ENCODE measurements at places on chromosomes 12 and 14.

GRCh38 chr14:74685056-74685455 is 27.8 kb downstream of the AREL1 start:
- no peak for DNase-seq

- peak; percentile 99 for DNase-seq
Observed at GRCh38 chr14:31263485-31264133, 56.0 kb upstream of the HECTD1 start.

DNA sequence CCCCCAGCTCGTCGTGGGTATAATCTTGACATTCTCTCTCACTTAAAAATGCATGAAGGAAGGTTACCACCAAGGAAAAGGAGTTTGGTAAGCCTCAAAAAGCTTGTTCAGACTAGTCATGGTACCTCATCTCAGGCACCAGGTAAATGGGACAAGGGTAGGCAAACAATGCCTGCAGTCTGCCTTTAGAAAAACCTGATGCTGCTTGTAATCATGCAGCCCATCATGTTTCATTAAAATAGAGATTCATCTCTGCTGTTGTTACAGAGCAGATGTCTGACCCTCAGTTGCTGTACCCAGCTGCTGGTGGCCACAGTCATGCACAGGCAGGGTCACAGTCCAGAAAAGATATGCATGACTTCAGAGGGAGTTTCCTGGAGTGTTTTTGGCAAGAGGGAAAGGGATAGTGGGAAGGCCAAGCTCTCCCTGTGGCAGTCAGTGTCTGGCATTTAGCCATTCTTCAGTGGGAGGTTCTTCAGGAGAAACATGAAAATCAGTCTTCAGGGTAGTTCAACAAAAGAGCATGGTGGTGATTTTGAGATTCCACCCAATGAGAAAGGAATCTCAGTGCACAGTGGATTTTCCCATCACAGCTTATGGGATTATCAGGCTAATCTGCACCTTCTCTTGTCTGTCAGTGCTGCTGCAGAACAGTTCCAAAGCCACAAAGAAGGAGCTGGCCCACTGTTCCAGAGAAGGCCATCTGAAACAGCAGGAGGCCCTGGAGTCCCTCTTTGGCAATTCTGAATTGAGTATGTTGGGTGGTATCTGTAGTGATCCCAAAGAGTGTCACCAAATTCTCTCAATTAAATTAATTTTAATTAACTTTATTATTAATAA is 202.7 kb upstream of the FRMD6 start:
- DNase-seq: peak; percentile 75

DNA sequence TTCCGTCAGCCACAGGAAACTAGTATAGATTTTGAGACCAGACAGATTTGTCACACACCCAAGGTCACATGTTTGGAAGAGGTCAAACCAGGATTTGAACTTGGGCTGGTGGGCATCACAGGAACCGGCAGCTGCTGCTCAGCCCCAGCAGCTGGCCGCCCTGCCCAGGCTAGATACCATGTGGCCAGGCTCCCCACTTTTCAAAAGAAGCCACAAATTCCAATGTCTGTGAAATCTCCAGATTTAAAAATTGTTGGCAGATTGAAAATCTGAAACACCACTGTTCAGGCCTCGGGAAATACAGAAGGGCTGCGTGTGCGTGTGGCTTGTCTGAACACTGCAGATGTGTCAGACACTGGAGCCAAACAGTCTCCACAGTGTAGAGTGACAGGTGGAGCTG is 30.4 kb downstream of the MMAB start:
- no peak for DNase-seq

GRCh38 chr12:3177778-3178425 is 100.7 kb downstream of the TSPAN9 start:
- DNase-seq: no peak

DNA sequence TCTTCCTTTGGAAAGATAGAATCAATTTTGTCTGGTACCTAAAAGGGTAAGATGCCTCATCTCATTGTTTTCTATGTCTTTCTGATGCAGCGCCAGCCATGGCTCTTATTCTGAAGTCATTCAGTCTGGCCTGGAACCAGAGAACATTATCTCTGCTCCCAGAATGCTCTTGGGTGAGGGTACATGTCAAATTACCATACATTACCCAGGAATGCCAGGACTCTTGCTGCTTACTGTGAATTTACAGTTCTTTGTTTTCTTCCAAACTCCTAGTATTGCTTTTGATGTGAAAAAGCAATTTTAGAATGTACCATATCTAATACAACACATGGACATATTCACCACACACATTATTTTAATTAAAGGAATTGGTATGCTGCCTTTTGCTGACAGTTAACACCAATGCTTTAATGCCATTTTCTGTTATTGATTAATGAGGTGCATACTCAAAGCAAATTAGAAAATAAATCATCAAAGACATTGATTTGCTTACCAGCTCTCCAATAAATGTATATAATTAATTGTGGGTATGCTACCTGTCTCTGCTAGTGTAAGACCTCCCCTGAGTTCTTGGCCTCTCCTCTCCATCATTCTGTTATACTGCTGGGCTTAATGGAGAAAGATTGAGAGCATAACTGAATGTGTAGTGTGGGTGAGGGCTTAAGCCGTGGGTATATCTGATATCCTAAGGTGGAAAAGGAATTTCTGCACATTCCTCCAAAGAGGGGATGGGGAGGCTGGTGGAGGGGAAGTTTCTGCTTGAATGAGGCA is 337.7 kb downstream of the C12orf75 start:
- DNase-seq: no peak

DNA sequence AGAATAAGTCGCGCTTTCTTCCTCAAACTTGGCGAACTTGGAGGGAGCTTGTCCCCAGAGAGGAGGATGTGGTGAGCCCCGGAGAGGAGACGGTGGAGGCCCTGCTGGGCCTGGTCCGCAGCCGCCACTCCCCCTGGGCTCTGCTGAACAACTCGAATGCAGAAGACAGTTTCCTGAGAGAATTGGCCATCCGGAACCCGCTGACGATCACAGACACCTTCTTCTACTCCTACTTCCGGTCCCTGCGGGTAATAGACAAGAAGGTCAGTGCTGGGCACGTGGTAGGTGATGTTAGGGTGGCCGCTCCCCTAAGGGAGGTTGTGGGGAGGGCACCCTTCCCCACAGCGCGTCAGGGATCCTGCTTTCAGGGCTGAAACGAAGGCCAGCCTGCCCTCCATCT is 1.6 kb downstream of the LRRC43 start:
- DNase-seq: no peak

GRCh38 chr14:69716478-69717187 is 50.3 kb upstream of the SRSF5 start:
- peak; percentile 95 for DNase-seq

- DNase-seq: no peak
Observed at GRCh38 chr12:125228519-125229260, 163.5 kb downstream of the AACS start.

DNA sequence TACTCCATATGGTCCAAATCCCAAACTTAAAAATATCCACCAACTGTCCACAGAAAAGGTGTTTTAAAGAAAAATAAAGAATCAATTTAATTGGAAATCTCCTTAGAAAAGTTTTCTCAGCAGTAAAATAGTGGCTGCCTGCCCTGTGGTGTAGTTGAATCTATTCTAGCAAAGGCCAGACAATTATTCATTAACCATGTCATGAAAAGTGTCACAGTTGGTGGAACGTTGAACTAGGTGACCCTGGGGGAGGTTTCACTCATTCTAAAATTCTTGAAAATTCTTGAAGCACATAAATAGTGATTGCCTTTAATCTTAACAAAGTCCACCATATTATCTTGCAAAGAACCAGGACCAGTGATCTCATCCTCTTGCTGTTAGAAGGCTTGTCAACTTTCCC is 78.4 kb upstream of the GZMB start:
- DNase-seq: no peak

DNA sequence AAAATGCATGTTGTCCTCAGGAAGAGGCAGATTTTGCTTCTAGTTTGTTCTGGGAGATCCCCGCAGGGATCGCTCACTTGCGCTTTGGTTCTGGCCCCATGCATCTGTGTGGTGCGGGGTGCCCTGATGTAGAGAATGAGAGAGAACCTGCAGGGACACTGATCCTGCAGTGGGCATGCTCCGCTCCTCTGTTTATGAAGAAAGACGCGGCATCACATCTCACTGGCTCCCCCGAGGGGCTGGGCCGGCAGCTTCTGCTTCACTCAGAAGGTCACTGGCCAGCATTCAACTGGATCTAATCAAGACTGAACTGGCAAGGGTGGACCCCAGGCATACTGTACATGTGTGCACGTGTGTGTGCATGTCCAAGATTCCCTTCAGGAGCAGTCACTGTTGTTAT is 164.2 kb downstream of the CALM1 start:
- DNase-seq: no peak

- DNase-seq: peak; percentile 26
Observed at GRCh38 chr12:90064852-90065801, 356.5 kb upstream of the ATP2B1 start.

- no peak for DNase-seq
Observed at GRCh38 chr14:69519204-69520100, 34.9 kb downstream of the PLEKHD1 start.

- no peak for DNase-seq
Observed at GRCh38 chr14:31947076-31947475, 130.0 kb upstream of the ARHGAP5 start.

DNA sequence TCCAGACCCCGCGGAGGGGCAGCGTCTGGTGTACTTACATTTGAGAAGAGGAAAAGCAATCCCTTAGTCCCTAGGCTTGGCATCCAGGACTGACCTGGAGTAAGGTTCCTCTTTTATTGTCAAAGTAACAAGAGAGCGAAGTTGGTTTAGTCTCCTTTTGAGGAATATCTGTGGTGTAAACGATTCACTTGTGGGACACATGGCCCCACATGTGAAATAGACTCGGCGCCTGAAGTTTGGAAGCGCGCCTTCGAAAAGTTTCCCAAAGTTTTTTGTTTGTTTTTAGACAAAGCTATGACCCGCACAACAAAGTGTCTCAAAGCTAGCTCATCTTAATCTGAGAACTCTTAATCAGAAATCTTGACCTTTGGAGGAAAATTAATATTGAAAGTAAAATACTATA is 744 bp downstream of the STYX start:
- no peak for DNase-seq

DNA sequence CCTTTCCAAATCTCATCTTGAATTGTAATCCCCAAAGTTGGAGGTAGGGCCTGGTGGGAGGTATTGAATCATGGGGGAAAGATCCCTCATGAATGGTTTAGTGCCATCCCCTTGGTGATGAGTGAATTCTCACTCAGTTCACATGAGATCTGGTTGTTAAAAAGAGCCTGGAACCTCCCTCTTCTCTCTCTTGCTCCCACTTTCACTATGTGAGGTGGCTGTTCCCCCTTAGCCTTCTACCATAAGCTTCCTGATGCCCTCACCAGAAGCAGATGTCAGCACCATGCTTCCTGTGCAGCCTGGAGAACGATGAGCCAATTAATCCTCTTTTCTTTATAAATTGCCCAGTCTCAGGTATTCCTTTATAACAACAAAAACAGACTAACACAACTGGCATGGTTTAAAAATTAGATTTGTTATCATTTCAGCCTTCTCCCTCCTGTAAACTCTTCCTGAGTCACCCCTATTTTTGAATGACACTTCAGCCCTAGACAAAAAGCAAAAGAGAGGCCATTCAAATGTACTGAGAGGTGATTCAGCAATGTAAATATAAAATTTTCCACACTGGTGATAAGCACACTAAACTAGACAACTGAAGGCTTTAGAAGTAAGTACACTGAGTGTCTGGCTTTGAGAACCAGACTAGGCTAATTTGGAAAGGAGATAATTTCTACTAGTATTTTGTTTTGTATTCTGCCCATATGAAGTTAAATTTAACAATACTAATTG is 212.1 kb upstream of the ABCD2 start:
- no peak for DNase-seq

- no peak for DNase-seq
Observed at GRCh38 chr12:48883305-48884161, 17.9 kb upstream of the RND1 start.

Measured in astrocyte of the cerebellum (primary cell).